ENCODE measurements at places on chromosomes 16 and 17.

DNA sequence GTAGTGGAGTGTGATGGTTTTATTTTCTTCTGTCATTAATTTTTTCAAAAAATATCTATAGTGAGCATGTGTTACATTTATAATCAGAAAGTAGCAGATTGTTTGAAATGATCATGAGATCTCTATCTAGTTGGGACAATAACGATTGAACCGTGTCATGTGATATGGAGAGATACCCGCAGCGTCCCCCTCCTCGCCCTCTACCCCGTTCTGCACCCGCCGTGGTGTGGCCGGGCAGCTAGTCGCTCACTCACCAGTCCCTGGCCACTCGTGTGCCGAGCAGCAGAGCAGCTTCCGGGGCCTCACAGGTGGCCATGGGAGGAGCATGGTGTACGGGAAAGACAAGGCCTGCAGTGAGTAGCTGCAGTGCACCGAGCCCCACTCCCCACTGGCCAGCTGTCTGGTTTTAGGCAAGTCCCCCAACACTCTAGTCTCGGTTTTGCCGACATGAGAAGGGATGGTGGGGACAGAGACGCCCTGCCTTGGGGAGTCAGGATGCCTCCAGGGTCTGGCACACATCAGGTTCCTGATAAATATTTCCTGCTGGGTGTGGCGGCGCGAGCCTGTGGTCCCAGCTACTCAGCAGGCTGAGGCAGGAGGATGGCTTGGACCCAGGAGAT lies 15.3 kb downstream of the MLYCD start:
- no peak for DNase-seq

GRCh38 chr17:50638966-50639713 lies 4.5 kb downstream of the ABCC3 start:
- DNase-seq, result no peak

DNA sequence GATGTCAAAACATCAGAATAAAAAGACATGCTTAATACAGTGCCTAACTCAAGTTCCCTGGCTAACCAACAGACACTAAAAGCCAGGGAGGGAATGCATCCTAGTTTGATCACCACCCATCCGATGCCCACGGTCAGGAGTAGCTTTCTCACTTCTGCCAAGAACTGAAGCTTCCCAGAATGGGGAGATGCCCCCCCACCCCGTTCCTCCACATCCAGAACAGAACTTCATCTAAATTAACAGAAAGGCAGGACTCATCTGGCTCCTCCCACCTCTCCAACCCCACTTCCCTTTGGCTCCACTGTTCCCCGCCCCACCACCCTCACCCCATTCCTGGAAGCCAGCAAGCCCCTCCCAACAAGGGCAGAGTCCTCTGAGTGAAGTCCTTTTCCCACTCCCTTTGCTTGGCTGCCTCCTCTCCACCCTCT lies 33.7 kb downstream of the GDE1 start:
- no peak for DNase-seq

GRCh38 chr17:73391331-73392265 lies 79.8 kb upstream of the CDC42EP4 start:
- DNase-seq, result no peak

DNA sequence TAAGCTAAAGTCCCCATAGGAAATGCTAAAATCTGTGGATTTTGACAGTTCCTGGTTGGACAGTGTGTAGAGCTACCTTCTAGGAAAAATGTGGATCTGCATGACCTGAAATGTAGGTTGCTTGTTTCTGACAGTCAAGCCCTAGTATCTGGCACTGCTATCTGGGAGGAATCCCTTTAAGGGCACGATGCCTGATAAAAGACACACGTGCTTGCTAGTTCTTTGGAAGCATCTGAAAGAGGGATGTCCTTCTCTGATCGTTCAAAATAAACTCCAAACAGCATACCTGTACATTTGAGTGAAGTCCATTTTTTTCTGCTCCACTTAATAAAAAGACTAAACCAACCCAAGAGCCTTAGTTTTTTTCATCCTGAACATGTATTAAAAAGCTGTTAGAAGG lies 101.3 kb downstream of the CDK5R1 start:
- no peak for DNase-seq

DNA sequence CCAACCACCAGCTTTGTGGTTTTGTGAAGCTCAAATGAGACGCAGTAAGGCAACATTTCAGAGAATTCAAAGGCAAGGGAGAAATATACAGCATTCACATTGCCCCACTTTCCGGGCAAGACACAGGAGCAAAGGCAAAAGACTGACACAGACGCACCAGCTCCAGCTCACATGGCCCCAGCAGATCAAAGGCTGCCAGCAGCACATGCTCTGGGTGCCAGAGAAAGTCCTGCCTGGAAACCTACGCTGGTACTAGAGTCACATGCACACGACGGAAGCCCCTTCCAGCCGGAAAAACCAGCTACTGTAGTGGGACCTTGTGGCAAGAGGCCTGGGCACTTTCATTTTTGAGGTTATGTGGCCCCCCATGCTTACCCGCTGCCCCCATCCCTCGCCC lies 50.1 kb downstream of the GTF3C1 start:
- DNase-seq, result no peak

DNA sequence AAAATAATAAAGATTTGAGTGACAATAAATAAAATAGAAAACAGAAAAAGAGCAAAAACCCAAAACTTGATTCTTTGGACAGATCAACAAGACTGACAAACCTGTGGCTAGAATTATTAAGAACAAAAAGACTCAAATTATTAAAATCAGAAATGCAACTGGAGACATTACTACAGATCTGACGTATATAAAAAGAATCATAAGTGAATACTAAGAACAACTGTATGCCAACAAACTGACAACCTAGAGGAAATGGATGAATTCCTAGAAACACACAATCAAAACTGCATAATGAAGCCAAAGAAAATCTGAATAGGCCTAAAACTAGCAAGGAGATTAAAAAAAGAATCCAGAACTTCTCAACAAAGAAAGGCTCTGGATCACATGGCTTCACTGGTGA lies 47.4 kb downstream of the NETO2 start:
- no peak for DNase-seq

DNA sequence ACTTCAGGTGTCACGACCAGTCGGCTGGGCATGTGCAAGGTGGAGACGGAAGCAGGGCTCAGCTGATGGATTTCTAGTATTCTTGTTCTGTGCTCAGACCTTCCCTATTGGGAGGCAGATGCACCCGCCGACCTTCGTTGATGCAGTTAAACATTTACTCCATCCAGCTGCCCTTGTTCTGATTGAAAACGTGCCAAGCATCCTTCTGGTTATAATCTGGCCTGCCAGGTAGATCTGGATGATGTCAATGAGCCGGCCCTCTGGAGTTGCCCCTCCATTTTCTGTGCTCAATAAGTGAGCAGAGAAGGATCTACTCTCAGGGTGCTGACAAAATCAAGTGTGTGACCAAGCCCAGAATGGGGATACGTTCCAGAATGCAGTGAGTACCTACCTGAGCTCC lies 38.3 kb downstream of the CCDC182 start:
- no peak for DNase-seq

- DNase-seq, result no peak
Measured at GRCh38 chr17:74682028-74682427, 30.7 kb downstream of the CD300LF start.

DNA sequence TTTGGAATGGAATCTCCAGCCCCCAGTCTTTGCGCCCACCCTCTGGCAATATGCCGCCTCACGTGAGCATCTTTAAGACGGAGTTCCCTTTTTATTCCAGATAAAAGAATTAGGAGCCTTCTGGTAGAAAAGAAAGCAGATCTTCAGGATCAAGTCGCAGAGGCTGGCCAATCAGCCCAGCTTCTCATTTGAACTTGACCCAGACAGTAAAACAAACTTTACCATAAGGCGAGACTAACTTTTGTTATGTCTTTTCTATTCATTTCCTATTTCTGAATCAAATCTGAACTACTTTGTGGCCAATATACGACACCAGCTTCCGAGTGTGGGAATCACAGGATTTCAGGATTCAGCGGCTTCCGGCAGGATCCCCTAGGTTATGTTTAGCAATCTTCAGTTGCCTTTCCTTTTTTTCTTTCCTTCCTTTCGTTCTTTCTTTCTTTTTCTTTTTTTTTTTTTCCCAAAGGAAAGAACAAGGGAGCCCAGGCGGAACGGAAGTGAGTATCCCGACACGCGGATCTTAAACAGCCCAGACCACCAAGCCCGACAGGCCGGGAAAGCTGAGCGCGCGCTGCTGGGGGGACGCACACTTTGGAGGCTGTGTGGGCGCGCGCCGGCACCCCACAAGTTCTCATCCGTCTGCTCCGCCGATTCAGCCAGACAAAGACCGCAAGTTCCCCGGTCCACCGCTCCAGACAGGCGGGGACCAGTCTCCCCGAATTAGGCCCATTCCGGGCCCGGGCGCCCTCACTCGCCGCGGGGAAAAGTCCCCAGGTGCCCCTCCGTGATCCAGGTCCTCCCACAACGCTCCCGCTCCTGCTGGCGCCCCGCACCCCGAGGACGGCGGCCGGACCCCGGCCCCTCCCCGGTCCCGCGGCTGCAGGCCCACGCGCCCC lies 633 bp downstream of the TBC1D16 start:
- no peak for DNase-seq

GRCh38 chr16:11100239-11100750 lies 155.7 kb downstream of the SOCS1 start:
- no peak for DNase-seq

- no peak for DNase-seq
Measured at GRCh38 chr16:56353054-56353921, 72.1 kb downstream of the AMFR start.

DNA sequence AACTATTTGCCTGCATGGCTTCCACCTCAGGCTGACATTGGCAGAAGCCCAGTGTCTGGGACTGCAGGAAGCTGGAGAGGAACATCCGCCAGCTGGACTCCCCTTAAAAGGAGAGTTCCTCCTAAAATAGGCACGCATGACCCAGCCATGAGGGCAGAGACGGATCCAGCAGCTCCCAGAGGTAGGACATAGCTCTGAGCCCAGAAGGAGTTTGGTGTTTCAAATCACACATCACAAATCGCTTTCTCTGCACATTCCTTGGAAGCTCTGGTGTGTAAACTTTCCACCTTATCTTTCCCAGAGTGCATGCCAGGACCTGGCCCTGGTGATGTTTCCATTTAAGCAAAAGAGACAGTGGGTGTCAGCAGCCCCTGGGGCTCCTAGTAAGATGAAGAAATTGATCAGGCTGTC lies 231.1 kb upstream of the CDH5 start:
- no peak for DNase-seq

DNA sequence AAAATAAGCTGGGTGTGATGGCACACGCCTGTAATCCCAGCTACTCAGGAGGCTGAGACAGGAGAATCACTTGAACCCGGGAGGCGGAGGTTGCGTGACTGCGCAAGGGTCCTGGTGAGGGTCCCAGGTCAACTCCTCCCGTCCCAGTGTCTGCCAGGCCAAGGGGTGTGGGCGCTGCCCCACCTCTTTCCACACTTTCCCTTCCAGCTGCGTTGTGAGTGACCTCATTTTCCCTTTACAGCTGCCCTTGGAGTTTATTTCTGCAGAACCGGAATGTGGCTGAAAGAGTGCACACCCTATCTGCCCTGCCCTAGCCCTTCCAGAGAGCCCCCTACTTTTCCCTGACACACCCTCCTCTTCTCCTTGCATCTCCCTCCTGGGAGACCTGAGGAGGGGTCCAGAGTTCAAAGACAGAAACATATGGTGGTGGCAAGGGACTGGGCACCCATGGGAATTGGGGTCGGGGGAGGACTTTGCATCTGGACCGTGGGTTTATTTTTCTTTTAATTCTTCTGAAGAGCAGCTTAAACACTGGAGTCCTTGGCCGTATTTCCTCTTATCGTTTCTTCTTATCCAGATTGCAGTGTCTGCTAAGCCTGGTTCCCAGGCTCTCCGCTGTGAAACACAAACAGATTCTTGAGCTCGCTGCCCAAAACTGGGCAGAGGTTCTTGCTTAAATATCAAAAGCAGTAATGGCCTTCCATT lies 20.9 kb downstream of the MRC2 start:
- no peak for DNase-seq

DNA sequence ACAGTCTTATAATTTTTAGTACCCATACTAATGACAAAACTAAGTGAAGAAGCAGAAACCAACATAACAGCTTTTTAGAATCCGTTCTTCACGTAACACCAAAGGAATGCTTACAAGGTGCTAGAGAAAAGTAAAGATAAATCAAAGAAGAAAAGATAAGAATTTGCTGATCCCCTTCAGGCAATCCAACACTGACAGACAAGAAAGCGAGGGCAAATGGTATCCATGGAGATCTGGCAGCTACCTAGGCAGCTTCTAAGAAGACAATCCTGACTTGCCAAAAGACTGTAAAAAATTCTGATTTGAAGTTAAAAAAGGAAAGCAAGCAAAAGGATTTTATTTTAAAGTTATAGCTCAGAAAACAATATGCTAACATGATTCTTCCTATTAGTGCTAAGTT lies 14.6 kb downstream of the BBS2 start:
- no peak for DNase-seq

- DNase-seq, result peak; percentile 49
Measured at GRCh38 chr16:84738255-84739038, 38.6 kb downstream of the USP10 start.

DNA sequence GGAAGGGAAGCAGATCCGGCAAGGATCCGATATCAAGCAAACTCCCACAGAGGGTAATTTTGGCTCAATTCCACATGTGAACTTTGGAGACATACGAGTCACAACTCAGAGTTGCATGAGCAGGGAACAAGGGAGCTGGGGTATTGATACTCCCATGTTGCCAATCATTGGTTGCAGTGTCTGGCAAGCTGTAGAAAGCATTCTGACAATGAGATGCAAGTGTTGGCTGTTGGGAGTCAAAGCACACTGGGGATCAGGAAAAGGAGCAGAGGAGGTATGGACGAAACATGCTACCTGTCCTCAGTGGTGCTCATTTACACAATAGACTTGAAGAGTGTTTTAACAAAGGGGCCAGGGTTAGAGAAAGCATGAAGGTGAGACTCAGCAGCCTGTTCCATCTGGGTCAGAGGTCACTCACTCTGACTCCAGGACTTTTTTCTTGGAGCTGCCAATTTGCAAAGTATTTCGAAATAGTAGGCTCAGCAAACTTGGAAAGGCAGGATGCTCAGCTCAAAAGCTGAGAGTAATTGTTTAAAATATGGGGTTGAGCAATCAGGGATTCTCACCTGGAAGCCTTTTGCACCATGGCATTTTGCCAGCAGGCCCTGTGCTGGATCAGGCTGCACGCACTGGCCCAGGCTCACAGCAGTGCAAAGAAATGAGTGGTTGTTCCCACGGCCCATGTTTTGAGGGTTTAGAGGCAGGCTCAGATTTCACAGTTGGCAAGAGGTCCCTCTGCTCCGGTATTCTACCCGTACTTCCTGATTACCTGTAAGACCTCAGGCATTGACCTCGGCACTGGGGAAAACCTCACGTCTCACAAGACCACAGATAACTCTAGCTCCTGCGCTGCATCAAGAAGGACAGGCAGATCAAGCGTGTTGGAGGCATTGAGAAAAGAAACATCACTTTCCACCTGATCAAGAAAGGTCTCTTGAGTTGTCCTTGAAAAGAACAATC lies 17.6 kb upstream of the NKD1 start:
- no peak for DNase-seq
